ENCODE measurements at places on chromosomes 6 and 20.
A peak's percentile ranks its signal among the peaks of the same experiment; 100 is the strongest.

- DNase-seq, result no peak
Measured at GRCh38 chr6:14709900-14710299, 536.0 kb upstream of the JARID2 start.

GRCh38 chr6:91098006-91098405 lies 511.1 kb upstream of the MAP3K7 start:
- DNase-seq, result peak; percentile 20

- DNase-seq, result no peak
Measured at GRCh38 chr6:153816366-153816765, 222.7 kb upstream of the OPRM1 start.

DNA sequence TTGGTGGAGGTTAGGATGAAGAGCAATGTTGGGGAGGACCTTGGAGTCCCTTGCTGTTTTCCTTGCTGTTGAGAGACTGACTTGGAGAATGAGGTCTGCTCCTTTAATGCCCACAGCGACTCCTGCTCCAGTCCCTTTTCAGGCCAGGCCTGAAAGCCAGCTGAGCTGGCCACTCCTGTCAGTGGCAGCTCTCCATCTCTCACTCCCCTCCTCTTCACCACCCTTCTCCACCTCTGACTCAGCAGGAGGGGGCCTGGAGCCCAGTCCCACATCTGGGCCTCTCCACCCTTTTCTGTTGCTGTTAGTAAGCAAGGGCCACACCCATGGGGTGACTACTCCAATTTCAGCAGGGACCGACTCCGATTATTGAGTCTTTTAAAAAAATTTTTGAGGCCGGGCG lies 2.2 kb downstream of the SNX21 start:
- no peak for DNase-seq

DNA sequence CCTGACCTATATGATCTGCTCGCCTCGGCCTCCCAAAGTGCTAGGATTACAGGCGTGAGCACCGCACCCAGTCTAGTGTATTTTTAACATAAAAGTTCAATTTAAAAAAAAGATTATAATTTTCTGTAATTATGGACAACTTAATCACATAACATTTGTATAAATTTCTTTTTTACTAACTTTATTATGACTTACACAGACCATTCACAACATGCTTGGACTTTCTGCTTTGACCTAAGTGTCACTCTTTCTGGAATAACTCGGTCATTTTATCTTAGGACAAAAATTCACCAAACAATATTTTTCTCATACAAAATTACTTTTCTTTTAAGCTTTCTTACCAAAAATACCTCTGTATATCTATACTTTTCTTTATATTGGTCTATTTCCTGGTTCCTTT lies 15.4 kb upstream of the IL22RA2 start:
- no peak for DNase-seq

GRCh38 chr6:14758421-14759081 lies 487.3 kb upstream of the JARID2 start:
- DNase-seq, result no peak

GRCh38 chr20:45588800-45589199 lies 9.7 kb upstream of the WFDC8 start:
- no peak for DNase-seq

DNA sequence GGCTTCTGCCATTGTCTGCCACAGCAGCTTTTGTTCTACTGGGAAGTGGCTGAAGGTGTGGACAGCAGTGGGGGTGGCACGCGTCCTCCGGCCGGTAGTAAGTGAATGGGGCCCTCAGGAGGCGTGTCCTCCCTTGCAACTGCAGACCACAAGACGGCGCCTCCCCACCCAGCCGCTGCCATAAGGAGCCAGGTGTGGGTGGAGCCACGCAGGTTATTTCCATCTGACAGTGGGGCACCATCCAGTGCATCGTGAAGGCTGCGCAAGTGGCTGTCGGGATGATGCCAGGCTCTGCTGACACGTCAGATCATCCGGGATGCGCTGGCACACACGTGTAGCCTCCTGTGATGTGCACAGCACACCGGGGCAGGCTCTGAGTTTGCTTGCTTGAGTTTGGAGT lies 379.7 kb downstream of the CDH4 start:
- DNase-seq, result no peak

- no peak for DNase-seq
Measured at GRCh38 chr6:158812611-158813010, 6.6 kb downstream of the EZR start.

DNA sequence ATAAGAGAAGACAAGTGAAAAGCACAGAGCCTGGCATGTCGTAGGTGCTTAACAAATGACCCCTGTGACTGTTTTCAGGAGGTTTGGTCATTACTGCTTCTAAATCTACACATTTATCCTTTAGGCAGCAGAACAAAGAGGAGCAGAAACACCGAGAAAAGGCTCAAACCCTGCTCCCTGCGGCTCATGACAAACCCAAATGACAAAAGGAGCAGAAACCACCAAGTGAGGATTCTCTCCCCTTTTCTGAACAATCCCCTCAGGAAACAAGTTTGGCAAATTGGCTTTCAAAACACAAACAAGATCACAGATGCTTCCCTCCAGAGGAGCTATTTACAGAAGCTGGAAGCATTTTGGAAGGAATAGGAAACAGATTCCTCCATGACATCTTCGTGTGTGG lies 15.8 kb upstream of the SIRPG start:
- DNase-seq, result no peak

GRCh38 chr20:10385850-10386544 lies 48.0 kb downstream of the MKKS start:
- no peak for DNase-seq

GRCh38 chr6:41937861-41938574 lies 3.6 kb downstream of the CCND3 start:
- DNase-seq, result no peak

DNA sequence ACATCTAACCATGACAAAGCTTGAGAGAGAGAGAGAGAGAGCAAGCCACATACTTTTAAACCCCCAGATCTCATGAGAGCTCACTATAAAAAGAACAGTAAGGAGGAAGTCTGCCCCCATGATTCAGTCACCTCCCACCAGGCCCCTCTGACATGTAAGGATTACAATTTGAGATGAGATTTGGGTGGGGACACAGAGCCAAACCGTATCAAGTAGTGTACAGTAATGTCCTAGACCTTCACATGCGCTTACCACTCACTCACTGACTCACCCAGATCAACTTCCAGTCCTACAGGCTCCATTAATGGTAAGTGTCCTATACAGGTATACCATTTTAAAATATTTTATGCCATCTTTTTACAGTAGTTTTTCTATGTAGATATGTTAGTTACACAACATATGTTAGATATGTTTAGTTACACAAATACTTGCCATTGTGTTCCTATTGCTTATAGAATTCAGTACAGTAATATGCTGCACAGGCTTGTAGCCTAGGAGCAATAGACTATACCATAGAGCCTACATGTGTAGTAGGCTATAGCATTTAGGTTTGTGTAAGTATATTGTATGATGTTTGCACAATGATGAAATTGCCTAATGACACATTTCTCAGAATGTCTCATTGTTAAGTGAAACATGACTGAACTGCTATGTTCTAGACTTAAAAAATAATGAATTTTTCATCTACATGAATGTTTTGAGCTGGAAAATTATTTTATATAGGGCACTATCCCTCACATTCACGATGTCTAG lies 11.7 kb downstream of the TSPYL1 start:
- DNase-seq, result no peak

DNA sequence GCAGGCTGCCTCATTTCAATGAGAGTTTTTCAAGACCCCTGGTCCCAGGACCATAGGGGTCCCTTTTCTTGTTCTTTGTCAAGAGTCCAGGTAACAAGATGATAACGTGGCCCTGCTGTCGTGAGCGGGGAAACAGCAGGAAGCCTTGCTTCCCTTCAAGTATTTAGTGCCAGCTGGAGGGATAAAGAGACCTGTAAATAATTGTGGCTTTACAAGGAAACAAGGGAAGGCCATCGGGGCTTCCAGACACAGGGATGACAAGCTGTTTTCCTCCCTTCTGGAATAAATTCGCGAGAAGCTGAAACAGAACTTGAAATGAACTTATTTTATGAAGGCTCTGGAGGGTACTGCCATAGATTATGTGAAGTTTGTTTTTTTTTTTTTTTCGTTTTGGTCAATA lies 163.2 kb downstream of the SYNDIG1 start:
- no peak for DNase-seq

- DNase-seq, result no peak
Measured at GRCh38 chr20:24738058-24738775, 210.9 kb upstream of the CST7 start.

GRCh38 chr20:38085026-38085425 lies 51.5 kb downstream of the RPRD1B start:
- no peak for DNase-seq

- no peak for DNase-seq
Measured at GRCh38 chr6:129320892-129321291, 389.1 kb downstream of the ARHGAP18 start.

- no peak for DNase-seq
Measured at GRCh38 chr6:88238065-88238464, 71.9 kb upstream of the CNR1 start.

DNA sequence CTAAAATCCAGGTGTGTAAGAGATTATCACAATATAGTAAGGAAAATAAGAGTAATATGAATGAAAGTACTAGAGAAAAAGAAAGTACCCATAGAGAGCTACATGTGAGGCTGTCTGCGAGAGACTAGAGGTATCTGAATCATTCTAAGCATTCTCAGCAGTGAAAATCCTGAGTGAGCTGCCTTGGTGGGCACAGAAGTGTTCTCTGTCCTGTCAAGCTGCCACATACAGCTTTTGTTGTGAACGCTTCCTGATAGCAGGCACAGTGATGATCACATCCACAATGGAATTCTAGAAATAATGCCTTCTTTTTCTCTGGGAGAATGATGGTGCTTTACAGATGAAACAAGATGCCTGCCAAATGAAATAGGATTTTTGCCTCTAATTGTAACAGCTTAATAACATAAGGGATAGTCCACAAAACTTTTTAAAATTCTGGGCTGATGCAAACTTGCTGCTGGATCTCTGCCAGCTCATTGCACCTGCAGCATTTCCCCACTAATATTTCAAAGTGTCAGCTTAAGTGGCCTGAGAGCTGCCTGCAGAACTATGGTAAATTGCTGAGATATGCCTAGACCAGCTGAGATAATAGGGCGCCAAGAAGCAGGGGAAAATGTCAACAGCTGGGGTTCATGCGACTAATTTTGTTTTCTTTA lies 620.5 kb downstream of the DOK5 start:
- DNase-seq, result no peak
